ENCODE measurements at places on chromosomes 11 and 22.

DNA sequence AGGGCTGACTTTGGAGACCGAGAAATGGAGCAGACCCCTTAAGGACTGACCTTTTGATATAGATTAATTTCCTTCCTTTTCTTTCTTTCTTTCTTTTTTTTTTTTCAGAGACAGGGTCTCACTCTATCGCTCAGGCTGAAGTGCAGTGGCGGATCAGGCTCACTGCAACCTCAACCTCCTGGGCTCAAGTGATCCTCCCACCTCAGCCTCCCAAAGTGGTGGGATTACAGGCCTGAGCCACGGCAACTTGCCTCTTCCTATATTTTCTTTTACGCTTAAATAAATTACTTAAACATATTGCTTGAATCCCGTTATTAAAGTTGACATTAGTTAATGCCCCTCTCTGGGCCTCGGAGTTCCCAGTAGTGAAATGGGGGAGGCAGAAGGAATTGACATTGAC lies 350 bp upstream of the KCTD14 start:
- DNase-seq: no peak

DNA sequence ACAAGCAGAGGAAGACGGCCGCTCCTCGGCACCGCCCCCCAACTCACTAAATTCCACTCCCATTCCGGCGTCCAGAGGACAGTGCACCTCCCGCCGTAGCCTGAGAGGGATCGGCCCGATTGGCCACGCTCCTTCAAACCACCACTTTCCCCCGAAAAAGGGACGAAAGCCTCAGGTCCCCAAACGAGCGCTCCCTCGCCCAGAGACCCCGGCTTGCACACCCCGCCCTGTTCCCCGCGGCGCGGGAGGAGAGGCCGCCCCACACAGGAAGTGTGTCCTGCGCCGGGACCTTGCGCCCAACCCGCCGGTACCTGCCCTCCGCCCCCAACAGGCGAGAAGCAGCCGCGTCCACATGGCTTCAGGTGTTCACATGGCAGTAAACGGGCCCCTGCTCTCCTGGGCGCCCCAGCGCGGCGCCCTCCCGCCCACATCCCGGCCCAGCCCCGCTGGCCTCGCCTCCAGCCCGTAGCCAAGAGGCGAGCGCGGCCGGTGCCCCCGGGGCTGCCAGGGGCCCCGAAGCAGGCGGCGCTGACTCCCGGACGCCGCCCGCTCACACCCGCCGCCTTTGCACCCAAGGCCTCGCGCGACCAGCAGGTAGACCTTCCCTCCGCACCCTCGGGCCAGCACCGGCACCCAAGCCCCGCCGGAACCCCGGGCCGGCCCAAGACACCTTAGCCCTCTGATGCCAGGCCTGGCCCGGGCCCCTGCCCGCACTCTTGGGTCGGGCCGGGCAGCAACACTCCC lies 849 bp downstream of the TCF20 start:
- peak; percentile 70 for DNase-seq

DNA sequence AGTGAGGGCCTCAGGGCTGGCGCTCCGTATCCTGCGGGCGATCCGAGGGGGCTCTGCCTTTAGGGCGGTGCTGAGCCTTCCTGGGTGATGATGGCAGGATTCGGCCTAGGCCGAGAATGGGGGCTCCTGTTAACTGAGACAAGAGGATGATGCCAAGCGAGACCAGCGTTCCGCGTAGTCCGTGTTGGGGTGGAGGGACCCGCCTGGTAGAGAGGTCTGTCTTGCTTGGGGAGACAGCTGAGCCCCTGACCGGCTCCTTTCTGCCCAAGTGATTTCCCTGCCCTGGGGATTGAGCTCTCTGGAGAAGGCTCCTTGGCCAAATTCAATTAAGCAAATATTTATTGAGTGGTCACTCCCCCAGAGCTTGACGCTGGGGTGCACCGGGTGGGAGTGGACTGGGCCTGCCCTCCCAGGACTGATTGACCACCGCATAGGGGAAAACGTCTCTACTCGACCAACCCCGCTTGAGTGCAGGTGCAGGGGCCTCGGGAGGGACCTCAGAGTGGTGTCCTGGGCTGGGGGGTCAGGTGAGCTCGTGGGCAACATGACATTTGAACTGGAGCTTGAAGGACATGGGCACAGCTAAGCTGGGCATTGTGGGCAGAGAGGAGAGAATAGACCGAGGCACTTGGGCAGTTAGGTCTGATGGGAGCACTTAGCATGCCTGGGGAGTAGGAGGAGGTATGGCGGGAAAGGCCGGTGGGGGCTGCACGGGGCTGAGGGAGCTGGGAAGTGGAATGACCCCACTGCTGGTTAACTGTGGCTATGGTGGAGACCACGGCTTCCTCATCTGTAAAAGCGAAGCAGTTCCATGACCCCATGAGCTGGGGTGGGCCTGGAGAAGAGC lies 1.1 kb downstream of the GNAZ start:
- DNase-seq: no peak

- no peak for DNase-seq
Observed at GRCh38 chr11:11841116-11841722, 553 bp upstream of the USP47 start.

DNA sequence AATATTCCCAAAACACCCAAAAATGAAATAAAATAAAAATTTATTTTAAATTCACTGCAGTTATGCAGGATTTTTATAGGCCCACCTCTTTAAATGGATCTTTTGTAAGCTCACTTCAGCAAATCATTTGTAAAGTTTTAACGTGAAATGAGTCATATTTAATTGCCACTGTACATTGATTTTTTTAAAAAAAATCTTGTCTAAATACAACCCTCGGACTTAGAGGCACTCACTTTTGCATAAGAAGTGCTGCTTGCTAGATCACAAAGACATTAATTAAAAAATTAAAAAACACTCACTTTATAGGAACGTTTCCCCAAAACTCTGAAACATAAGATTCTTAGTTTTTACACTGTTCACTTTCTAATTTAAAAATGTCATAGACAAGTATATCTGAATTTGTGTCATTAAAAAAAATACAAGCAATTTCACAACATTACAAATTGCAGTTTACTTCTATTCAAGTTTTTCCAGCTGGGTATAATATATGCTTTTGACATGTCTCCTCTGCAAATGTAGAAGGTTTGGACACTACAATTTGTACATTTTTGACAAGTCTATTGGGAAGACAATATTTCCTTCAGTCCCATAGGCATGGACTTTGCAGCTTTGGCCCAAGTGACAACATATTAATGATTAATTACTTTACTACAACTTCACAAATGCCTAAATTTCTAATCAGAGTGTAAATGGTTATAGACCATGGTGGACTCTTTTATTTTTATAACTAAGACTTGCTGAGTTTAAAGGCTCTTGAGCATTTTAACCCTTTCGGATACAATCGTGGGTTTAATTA lies 1088.4 kb downstream of the LRRC4C start:
- no peak for DNase-seq
